ENCODE measurements at places on chromosomes 12 and 14. TPM values are rescaled to one million over a fixed set of nuclear protein-coding genes. Genes with fewer than 3 reads are reported as not detected.

- H3K27me3 ChIP-seq = no peaks in the 10 kb centered on the region
- no peak overlapping the region for H3K4me3 ChIP-seq
- peak overlapping the region; percentile 37 for H3K27ac ChIP-seq
- H3K4me1 ChIP-seq = peaks cover 4% of the 10 kb centered on the region
- DNase-seq = no peak
Observed at GRCh38 chr14:23933108-23933741, 20.3 kb upstream of the DHRS4 start.

DNA sequence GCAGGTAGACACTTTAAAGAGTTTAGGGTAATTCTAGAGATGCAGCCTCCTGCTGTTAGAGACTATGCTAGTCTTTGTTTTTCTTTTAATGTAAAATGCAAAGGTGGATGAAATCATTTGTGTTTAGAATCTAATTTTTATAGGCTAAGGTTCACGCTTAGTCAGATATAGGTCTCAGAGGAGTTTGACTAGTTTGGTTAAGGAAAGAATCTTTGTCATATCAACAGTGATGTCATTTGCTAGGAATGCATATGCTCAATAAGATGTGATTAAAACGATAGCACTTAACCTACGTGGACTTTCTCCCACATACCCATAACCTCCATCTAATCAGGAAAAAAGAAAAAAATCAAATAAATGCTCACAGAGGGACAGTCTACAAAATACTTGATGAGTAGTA is 859.3 kb upstream of the ATXN7L3B start:
- no peaks in the 10 kb centered on the region for H3K27me3 ChIP-seq
- H3K4me1 ChIP-seq = no peaks in the 10 kb centered on the region
- no peak overlapping the region for H3K27ac ChIP-seq
- H3K36me3 ChIP-seq = no peaks in the 10 kb centered on the region

The CORO1C gene
- 206 TPM for total RNA-seq

- H3K27ac ChIP-seq = no peak overlapping the region
- no peak for DNase-seq
- no peaks in the 10 kb centered on the region for H3K36me3 ChIP-seq
- no peak overlapping the region for H3K4me3 ChIP-seq
Observed at GRCh38 chr14:67630186-67630585, 10.5 kb downstream of the ARG2 start.

DNA sequence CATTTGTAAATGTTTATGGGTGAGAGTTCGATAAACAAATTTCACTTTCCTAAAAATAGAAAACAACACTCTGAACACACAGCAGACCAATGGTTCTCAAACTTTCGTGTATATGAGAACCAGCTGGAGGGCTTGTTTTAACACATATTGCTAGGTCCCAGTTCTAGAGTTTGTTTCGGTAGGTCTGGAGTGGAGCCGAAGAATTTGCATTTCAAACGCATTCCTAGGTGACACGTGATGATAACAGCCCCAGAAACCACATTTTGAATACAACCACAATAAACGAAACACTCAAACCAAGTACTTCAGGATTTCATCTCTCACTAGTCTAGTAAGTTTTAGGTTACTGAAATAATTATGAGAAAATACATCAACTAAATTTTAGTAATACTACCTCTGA is 17.1 kb downstream of the SEC23A start:
- peaks cover 20% of the 10 kb centered on the region for H3K36me3 ChIP-seq
- H3K27ac ChIP-seq = no peak overlapping the region
- no peak for DNase-seq
- no peaks in the 10 kb centered on the region for H3K27me3 ChIP-seq
- no peak overlapping the region for H3K4me3 ChIP-seq

DNA sequence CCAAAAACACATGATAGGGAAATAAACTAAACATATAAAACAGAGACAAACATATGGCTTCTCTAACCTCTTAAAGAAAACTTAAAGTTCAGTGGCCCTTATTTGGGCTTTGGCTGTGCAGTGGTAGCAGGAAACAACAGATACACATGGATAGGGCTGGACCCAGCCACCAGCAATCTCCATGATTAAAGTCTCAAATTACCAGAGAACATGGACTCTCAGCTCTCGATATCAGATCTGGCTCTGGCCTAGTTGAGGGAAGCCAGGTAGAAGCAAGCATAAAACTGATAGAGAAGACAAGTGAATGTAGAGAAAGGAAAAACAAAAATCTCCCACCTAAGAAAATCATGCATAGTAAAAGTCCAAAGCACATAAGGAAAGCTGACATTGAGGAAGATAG is 164.8 kb downstream of the ITPR2 start:
- H3K4me3 ChIP-seq = no peak overlapping the region
- DNase-seq = no peak
- H3K27me3 ChIP-seq = no peaks in the 10 kb centered on the region
- H3K4me1 ChIP-seq = no peaks in the 10 kb centered on the region

The MGAT4C gene
- not detected for total RNA-seq

DNA sequence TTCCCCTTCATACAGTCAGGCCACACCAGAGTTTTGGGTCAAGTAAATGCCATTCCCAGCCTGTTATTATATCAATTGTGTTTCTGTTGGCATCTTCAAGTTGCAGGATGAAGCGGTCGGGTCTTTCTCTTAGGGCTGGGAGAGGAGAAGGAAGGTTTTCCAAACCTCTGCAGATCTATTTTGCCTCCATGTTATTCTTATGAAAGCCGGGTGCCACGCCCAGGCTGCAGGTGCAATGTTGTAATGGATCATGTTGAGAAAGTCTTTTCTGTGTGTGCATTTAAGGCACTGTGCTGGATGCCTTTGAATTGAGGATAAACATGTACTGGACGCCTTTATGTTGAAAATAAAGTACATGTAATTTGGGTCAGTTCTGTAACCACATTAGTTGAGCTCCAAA is 164.4 kb upstream of the HIF1A start:
- H3K27me3 ChIP-seq = no peaks in the 10 kb centered on the region
- peaks cover 12% of the 10 kb centered on the region for H3K4me1 ChIP-seq
- no peaks in the 10 kb centered on the region for H3K36me3 ChIP-seq
- no peak for DNase-seq

DNA sequence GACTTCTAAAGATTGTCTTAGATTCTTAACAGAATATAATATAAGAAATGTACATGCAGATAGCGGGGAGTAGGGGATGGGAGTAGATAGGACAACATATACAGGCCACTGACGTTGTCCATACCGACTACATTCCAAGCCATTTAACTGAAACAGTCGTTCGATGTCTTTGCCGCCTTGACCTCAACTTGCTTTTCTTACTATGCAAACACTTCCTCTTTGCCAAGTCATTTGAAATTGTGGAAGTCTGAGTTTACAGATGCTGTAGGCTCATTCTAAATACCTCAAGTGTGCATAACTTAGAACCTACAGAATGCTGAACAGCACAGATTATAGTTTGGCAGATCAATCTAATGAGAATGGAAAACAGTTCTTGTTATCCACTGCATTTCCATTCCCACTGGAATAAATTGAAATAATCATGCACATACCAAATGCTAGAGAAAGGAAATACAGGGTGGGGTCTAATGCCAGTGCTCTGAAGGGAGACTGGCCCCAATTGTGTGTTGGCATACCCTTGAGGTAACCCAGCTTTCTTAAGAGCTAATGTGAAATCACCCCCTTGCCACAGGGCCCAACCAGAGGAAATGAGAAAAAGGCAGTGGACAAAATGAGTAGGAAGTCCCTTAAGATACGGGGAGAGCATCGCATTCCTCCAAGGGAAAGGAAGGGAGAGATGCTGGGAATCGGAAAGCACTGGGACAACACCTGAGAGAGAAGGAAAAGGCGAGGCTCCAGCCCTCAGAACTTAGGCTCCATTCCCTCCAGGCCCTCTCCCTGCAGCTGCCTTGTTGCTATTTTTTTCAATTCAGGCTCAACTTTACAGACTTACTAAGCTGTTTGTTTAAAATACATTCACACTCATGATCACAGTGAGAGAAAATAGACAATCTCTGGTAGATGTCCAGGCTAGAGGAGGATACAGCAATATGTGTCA is 380.9 kb upstream of the TMTC1 start:
- H3K4me3 ChIP-seq = no peak overlapping the region
- H3K36me3 ChIP-seq = no peaks in the 10 kb centered on the region
- H3K27me3 ChIP-seq = no peaks in the 10 kb centered on the region
- no peak for DNase-seq
- no peak overlapping the region for H3K27ac ChIP-seq

Measured in K562 (cell line).